GM10248 (cell line): ENCODE measurements at places on chromosomes 7 and 10.

- DNase-seq, result no peak
Measured at GRCh38 chr7:158362001-158362400, 225.6 kb downstream of the PTPRN2 start.

GRCh38 chr7:84529480-84530205, 335.1 kb upstream of the SEMA3A start:
- DNase-seq, result no peak

GRCh38 chr10:95572131-95572820, 11.1 kb upstream of the SORBS1 start:
- no peak for DNase-seq

DNA sequence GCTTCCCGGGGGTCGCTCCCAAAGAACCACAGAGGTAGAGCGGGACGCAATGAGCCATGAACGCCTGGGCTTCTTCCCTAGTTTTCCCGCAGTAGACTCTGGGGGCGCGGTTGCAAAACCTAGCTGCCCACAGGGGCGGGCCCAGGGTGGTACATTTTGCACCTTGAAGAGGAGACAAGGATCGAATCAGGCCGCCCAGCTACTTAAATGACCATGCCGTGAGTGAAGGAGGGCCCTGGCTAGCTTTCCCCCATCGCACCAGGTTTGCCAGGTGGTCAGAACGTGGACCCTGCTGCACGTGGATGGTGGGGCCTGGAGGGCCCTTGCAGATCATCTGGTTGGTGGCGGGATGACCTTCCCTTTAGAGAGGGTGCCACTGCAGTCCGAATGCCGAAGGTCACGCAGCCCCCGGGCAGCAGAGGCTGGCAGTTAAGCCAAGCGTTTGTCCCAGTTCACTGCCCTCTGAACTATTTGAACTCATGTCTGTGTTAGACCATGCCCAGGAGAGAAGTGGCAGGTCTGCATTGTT, 604 bp upstream of the SHTN1 start:
- DNase-seq, result peak; percentile 22

DNA sequence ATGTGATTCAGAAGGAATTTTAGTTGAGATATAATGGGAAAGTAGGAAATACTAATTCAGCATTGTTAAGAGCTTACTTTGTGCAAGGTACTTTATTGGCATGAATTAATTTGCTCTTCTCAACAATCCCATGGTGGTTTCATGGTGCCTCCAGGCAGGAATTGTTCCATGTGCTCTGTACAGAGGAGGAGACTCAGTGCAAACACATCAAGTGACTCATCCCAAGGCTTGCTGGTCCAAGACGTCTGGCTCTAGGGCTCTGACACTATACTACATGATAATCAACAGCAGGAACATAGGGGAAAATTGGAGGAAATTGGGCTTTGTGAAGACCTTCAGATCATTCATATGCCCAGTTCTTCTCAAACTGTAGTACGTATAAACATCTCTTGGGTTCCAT, 66.5 kb upstream of the PRKG1 start:
- DNase-seq, result no peak

GRCh38 chr10:34814913-34815184, 247 bp downstream of the PARD3 start:
- no peak for DNase-seq

GRCh38 chr10:102452672-102453340, 1.5 kb upstream of the C10orf95 start:
- no peak for DNase-seq

DNA sequence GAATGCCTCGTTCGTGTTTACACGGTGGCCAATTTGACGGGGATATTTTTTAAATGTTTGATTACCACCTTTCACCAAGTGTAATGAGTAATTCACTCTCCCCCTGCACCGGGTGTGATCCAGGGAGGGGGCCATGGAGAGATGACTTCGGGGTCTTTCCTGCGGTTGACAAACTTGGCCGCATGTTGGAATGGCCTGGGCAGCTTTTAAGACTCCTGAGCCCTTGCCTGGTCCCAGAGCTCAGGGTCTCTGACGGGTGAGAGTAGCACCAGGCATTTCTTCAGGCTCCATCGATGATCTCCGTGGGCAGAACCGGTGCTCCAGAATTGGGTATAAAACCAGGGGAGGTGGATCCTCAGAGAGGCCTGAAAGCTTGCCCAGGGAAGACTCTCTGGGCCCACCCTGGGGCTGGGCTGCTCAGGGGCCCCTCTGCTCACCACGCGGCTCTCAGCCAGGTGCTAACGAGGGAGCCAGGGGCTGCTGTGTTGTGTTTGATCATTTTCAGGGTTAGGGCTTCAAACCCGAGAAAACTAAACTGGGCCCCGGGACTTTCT, 882 bp downstream of the ZNF282 start:
- DNase-seq, result no peak

GRCh38 chr10:100878291-100878910, 34.4 kb upstream of the SLF2 start:
- DNase-seq, result peak; percentile 68

DNA sequence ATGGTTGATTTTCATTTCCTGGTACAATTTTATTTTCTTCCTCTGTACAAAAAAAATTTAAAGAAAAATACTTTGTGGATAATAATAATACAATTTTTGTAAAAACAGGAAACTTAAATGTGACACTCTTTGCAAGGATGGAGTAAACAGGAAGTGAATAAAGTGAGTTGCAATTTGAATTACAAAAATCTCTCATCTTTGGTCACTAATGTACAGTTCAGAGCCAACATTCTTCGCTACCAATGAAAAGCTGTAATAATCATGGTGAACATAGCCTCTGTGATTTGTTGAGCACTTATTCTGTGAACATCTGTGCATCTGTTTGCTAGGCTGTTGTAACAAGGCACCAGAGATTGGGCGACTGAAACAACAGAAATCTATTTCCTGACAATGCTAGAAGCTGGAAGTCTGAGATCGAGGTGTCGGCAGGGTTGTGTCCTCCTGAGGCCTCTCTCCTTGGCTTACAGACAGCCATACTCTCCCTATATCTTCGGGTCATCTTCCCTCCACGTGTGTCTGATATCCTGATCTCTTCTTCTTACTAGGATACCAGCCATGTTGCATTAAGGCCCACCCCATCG, 295.3 kb upstream of the KLF6 start:
- DNase-seq, result no peak
